ENCODE measurements at places on chromosomes 12 and 14.

DNA sequence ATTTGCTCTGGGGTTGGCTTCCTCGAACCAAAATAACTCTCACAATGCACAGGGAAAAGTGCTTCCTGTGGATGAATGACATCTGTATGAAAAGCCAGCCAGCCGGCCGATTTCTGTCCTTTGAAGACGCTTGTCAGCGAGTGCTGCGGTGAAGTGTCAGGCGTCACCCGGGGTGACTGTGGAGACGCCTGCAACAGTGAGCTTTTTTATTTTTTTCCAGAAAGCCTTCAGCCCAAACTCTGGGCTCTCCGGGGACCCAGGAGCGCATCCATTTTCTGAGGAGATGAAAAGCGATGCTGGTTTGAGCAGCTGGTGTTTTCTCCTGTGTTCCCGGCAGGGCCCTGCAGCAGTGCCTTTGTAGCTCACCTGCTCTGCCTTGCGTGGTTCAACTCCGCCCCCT lies 147.9 kb upstream of the MYL2 start:
- DNase-seq = no peak

GRCh38 chr14:99733540-99734405 lies 49.7 kb downstream of the CYP46A1 start:
- DNase-seq = no peak

- no peak for DNase-seq
Observed at GRCh38 chr12:66235626-66236281, 46.7 kb downstream of the IRAK3 start.

- DNase-seq = no peak
Observed at GRCh38 chr12:54879150-54879549, 24.8 kb downstream of the MUCL1 start.

GRCh38 chr14:70660967-70661893 lies 19.5 kb downstream of the TTC9 start:
- DNase-seq = no peak

DNA sequence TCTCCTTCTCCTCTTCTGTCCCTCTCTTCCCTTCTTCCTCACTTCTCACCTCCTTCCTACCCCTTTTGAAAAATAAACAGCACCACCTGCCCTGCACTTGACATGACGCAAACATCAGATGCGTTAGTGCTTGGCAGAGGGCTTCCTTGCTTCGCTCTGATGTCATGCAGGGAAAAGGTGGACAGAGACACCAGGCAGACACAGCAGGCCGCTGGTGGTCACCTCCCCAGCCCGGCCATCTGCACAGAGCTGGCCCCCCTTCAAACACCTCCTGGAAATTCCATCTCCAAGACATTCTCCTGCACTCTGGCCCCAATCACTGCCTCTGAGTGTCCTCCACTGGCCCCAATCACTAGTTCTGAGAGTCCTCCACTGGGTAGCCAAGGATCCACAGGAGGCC lies 353.6 kb downstream of the MED13L start:
- no peak for DNase-seq

- DNase-seq = no peak
Observed at GRCh38 chr14:89382901-89383845, 33.9 kb downstream of the FOXN3 start.

- no peak for DNase-seq
Observed at GRCh38 chr12:56682323-56682722, 5.8 kb downstream of the PTGES3 start.

- no peak for DNase-seq
Observed at GRCh38 chr12:124002021-124002644, 29.1 kb downstream of the ZNF664 start.

DNA sequence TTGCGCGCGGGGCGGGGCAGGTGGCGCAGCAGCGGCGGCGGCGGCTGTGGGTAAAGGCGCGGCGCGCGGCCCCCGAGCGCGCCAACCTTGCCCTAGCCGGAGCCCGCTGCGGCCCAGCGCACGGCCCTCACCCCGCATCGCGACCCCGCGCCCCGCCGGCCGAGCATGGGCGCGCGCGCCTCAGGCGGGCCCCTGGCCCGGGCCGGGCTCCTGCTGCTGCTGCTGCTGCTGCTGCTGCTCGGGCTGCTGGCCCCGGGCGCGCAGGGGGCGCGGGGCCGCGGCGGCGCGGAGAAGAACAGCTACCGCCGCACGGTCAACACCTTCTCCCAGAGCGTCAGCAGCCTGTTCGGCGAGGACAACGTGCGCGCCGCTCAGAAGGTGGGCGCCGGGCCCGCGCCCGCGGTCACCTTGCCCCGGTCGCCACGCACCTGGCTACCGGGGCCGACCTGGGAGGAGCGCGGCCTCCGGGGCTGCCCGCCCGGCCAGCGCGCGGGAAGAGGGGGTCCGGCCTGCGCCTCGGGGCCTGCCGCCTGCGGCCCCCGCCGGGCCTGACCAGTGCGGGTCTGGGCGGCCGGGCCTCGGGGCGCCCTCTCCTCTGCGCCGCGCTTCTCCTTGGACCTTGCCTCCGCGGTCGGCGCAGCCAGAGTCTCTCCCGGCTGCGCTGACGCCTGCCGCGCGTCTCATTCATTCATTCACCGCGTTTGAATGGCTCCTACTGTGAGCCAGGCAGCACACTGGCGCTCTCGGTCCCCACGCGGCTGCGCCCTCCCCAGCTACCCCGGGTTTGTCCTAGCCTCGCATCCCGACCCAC lies at the start of gene BRI3BP:
BRI3BP (plus strand) TSS at position 20 of the 811 bp plus-strand sequence; CDS start at position 166, 146 bp downstream.
- no peak for DNase-seq

DNA sequence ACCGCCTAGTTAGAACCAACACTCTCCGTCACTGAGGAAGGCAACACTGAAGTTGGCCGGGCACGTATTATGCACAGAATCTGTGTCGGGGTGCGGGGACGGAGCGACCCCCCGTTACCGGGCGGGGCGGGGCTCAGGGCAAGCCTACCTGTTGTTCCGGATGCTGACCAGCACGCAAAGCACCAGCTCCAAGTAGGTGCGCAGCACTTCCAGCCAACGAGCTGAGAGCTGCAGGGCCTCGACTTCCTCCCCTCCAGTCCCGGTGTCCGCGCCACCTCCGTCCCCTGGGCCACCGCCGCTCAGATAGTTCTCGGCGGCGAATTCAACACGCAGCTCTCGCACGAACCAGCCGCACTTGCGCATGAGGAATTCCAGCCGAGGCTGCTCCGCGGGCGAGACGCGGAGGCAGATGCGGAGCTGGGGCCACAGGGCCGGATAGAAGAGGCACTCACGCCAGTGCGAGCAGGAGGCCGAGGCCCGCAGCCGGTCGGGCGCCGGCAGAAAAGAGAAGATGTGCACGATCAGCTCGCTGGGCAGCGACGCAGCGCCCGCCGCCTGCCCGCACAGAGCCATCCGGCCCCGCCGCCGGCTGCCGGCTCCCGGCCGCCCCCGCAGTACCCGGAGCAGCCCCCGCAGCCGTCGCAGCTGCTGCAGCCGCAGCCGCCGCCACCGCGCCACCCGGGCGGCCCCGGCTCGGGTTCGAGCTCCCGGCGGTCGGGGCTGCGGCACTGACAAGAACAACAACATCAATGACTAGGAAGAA lies 636 bp downstream of the FBXO33 start:
- DNase-seq = peak; percentile 26

GRCh38 chr14:54472315-54472714 lies 16.5 kb downstream of the GMFB start:
- no peak for DNase-seq

- no peak for DNase-seq
Observed at GRCh38 chr14:24262821-24263733, at the start of gene TGM1. Gene TGM1, minus strand, starts transcription at chr14:24263177. Its CDS starts 825 bp downstream, at chr14:24262352.

DNA sequence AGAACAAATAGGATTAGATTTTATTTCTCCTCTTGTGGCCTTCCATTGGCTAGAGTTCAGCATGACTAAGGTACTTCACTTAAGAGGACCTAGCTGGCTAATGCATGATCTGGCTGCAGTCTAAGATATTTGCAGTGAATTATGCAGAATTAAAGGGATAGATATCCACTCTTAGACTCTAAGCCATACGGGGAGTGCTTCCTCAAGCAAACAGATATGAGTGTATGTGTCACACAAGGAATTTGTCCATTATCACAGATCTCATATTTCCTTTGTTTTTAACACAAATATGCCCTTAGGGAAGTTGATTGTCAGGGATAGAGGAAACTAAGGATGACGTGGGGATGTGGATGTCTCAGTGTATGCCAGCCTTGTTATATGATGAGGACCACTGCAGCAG lies 88.1 kb upstream of the DHRS4 start:
- DNase-seq = no peak

GRCh38 chr12:157644-158043 lies 56.3 kb downstream of the SLC6A12 start:
- no peak for DNase-seq

DNA sequence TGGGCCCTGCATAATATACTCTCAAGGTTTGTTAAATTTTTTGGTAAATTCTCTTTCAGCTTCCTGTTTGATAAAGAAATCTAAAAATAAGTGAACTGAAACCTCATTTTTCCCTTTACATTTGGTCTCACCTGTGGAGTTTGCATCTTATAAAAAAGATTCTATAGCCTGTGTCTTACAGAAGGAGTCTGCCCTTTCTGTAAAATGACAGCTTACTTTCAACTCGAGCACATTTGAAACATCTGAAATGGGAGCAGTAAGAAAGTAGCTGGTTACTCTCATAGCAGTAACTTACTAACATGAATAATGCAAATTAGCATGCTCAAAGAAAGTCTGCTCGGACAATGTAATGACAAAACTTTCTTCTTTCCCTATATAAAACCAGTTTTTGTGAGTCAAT lies 155.8 kb downstream of the NELL2 start:
- DNase-seq = no peak

All from renal cortex interstitium (tissue), 15 donors.